PC-9 (cell line): ENCODE measurements at places on chromosomes 16 and 17. TPM values are rescaled to one million over a fixed set of nuclear protein-coding genes. Genes with fewer than 3 reads are reported as not detected.

The CD79B gene
- total RNA-seq: not detected in 2 replicates

GRCh38 chr17:50620858-50621257, 13.8 kb upstream of the ABCC3 start:
- DNase-seq: no peak
- no peaks in the 10 kb centered on the region for H3K36me3 ChIP-seq
- H3K4me3 ChIP-seq: no peak overlapping the region
- no peak overlapping the region for H3K27ac ChIP-seq

The CYGB gene
- 0.93 and 1.1 TPM in 2 replicates for total RNA-seq

GRCh38 chr17:28366605-28367004, 1.6 kb upstream of the SEBOX start:
- H3K27ac ChIP-seq: no peak overlapping the region
- no peaks in the 10 kb centered on the region for H3K27me3 ChIP-seq
- H3K36me3 ChIP-seq: 0 out of 2 replicates have a peak, but pooled peaks cover 4% of the 10 kb centered on the region
- peaks cover 18% of the 10 kb centered on the region for H3K4me1 ChIP-seq
- H3K4me3 ChIP-seq: no peak overlapping the region

DNA sequence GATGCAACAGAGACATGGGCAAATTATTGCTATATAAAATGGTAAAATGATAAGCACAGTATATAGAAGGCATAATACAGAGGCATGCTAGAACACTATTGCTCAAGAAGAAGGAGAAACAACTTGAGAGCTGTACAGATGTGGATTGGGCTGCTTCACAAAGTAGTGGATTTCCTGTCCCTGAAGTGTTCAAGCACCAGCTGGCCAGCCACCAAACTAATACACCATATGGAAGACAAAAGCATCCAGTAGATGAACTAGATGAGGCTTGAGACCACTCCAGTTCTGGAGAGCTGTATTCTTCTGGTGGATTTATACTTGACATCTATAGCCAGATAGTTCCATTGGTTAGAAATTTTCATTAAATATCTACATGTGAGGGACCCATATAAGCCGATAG, 134.1 kb upstream of the GNAO1 start:
- DNase-seq: no peak
- H3K27ac ChIP-seq: no peak overlapping the region
- no peak overlapping the region for H3K4me3 ChIP-seq
- no peaks in the 10 kb centered on the region for H3K4me1 ChIP-seq
- H3K36me3 ChIP-seq: no peaks in the 10 kb centered on the region
- H3K27me3 ChIP-seq: peaks cover 20% of the 10 kb centered on the region; the same call in 1 of the 2 replicates

DNA sequence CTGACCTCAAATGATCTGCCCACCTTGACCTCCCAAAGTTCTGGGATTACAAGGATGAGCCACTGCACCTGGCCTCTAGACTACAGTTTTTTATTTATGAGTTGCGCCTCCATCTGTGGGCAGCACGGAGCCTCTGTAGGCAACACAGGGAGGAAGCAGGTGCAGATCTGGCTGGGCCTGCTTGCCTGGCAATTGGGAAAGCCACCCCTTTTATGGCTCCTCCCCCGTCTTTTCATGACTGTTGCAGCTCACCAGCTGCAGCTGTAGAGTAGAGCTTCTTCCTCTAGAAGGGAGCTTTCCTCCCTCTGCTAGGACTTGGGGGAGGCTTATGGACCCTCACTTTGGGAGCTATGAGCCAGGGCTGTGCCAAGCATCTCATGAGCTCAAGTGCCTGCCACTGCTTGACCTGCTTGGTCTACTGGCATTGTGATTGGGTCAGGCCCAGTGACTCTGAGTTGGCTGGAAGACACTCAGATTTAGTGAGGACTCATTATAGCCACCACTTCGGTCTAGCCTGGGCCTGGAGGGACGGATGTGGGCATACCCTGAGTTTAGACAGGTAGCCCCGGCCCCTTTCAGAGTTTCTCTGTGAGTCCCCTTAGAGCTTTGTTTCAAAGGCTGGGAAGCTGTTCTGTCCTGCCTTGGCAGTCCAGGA, 6.9 kb upstream of the SLC7A6 start:
- H3K4me1 ChIP-seq: peaks cover 25% of the 10 kb centered on the region
- H3K27ac ChIP-seq: peak overlapping the region; percentile 73
- H3K36me3 ChIP-seq: no peaks in the 10 kb centered on the region

DNA sequence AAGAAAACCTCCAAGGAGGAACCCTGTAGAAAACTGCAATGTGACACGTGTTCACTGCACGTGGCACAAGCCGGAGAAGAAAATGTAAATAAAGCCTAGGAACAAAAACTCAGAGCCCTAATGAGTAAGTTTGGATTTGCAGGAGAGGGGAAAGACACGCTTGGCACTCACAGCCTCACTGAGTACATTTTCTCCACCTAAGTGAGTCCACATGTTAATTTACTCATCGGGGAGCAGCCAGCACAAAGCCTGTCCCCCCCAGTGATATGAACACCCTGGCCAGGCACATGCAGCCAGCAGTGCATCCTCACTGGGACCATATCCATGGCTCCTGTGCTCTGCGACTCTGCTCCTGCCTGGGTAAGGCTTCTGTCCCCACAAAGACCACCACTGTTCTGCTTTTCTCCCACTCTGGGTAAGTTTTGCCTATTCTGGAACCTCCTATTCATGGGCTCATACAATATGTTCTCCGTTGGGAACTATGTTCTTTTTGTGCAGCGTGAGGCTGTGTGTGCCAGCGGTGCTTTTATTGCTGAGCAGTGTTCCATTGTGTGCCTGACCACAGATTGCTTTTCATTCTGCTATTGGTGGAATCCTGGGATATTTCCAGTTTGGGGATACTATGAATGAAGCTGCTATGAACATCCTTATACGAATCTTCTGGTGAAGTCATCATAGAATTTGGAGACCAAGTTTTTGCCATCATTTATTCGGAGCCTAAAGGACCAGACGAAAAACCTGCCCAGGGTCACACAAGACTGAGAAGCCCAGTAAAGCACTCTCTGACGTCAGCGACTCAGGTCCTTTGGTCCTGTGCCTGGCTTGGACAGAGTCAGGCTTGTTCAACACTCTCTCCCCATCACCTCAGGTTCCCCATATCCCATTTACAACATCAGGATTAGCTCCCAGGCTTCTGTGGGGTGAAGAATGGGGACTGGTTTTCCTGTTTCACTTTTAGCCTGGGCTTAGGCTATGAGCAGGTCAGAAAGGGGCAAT, 53.3 kb downstream of the RNF112 start:
- no peaks in the 10 kb centered on the region for H3K4me1 ChIP-seq
- DNase-seq: no peak
- no peaks in the 10 kb centered on the region for H3K27me3 ChIP-seq
- H3K27ac ChIP-seq: no peak overlapping the region

DNA sequence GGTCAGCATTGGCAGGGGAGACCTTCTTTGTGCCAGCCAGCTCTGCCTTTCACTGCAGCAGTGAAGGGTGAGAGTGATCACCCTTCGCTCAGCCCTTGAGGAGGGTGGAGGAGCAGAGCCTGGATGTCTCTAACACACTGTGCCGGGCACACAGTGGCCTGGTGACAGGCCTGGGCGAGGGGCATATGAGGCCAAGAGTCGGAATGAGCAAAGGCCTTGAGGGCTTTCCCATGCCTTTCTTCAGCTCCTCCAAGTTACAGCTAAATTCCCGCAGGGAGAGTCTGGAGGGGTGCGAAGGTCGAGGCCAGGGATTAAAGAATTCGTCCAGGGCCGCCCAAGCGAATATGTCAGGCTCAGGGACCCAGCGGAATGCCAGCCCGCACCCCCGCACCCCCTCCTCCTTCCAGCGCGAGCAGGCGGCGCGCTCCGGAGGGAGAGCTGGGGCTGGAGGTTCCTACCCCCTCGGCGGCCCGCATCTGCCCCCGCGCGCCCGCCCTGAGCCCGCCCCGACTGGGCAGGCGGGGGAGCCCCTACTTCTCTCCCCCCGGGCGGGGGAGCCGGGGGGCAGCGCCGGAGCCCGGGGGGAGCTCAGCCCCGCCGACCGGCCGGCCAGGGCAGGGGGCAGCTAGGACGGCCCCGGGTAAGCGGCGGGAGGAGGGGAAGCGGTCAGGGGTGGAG, at the start of gene RASL10B:
RASL10B (plus strand) TSS at position 401 of the 678 bp plus-strand sequence. CDS start 3,546 bp downstream, outside the sequence.
- H3K27me3 ChIP-seq: 0 out of 2 replicates have a peak, but pooled peaks cover 4% of the 10 kb centered on the region
- no peak within 1 kb of the TSS for H3K4me3 ChIP-seq
- no peaks in the 10 kb centered on the region for H3K36me3 ChIP-seq
- no peak within 1 kb of the TSS for H3K27ac ChIP-seq
- H3K4me1 ChIP-seq: peaks cover 8% of the 10 kb centered on the region
- DNase-seq: no peak

- H3K27ac ChIP-seq: no peak overlapping the region
- no peaks in the 10 kb centered on the region for H3K36me3 ChIP-seq
- DNase-seq: no peak
- H3K27me3 ChIP-seq: peaks cover 37% of the 10 kb centered on the region
- peaks cover 10% of the 10 kb centered on the region; the same call in 1 of the 2 replicates for H3K4me1 ChIP-seq
These were observed 1.1 kb downstream of the RPRML start for GRCh38 chr17:46977750-46978488.

DNA sequence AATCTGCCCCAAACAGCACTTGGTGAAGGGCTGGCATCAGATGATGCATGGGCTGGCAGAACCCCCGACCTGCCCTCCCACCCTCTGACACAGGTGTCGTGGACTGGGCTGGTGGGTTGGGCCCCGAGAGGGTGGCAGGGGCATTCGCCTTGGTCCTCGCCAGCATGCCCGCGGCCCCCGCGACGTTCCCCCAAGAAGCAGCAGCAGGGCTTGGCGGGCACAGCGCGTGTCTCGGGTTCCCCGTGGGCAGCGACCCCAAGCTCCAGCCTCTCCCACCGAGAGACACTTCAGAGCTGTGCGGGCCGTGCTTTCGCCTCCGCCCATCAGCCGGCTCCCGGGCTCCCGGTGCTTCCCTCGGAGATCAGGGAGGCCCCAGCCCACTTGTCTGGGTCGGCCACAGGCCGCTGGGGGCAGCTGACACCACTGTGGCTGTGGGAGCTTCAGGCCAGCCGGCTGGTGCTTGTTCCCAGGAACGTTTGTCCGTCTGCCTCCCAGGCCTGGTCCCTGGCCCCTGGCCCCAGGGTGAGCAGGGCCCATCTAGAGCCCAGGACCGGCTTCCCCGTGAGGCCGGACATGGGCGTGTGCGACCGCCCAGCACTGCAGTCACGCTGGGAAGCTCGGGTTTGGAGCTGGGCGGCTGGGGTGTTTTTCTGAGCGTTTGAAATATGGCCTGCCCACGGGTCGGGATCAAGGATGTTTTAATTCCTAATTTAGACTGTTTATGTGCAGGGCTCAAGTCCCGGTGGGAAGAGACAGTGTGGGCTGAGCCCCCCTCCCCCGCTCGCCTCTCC, 16.6 kb downstream of the CACNA1H start:
- peaks cover 85% of the 10 kb centered on the region for H3K27me3 ChIP-seq
- H3K4me3 ChIP-seq: no peak overlapping the region
- DNase-seq: no peak
- no peak overlapping the region for H3K27ac ChIP-seq

DNA sequence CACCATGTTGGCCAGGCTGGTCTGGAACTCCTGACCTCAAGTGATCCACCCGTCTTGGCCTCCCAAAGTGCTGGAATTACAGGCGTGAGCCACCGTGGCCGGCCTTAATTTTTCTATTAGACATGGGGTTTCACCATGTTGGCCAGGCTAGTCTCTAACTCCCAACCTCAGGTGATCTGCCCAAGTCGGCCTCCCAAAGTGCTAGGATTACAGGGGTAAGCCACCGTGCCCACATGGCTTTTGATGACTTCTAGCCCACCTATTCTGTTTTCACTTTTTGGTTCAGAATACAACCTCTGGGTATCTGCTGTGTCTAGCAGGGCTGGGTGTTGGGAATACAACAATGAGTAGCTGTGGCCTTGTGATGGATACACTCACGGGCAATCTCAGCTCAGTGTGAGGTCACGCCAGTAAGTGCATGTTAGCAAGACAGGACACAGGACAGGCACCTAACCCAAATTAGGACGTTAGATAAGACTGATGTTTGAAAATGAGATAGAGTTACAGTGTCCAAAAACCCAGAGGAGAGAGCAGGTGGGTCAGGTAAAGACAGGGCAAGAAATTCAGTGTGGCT, 14.1 kb upstream of the YWHAE start:
- H3K27me3 ChIP-seq: no peaks in the 10 kb centered on the region
- H3K4me3 ChIP-seq: no peak overlapping the region
- no peak for DNase-seq
- H3K4me1 ChIP-seq: peaks cover 14% of the 10 kb centered on the region

The BOLA2B gene
- 258 and 379 TPM in 2 replicates for total RNA-seq

GRCh38 chr16:24367186-24367710, 111.1 kb downstream of the CACNG3 start:
- no peak overlapping the region for H3K4me3 ChIP-seq
- peaks cover 75% of the 10 kb centered on the region for H3K27me3 ChIP-seq
- no peak overlapping the region for H3K27ac ChIP-seq
- no peaks in the 10 kb centered on the region for H3K4me1 ChIP-seq
- no peaks in the 10 kb centered on the region for H3K36me3 ChIP-seq
- DNase-seq: no peak

GRCh38 chr16:11706180-11706742, 36.4 kb downstream of the TXNDC11 start:
- no peak overlapping the region for H3K4me3 ChIP-seq
- no peak overlapping the region for H3K27ac ChIP-seq
- no peaks in the 10 kb centered on the region for H3K36me3 ChIP-seq
- no peaks in the 10 kb centered on the region for H3K4me1 ChIP-seq
- H3K27me3 ChIP-seq: no peaks in the 10 kb centered on the region

DNA sequence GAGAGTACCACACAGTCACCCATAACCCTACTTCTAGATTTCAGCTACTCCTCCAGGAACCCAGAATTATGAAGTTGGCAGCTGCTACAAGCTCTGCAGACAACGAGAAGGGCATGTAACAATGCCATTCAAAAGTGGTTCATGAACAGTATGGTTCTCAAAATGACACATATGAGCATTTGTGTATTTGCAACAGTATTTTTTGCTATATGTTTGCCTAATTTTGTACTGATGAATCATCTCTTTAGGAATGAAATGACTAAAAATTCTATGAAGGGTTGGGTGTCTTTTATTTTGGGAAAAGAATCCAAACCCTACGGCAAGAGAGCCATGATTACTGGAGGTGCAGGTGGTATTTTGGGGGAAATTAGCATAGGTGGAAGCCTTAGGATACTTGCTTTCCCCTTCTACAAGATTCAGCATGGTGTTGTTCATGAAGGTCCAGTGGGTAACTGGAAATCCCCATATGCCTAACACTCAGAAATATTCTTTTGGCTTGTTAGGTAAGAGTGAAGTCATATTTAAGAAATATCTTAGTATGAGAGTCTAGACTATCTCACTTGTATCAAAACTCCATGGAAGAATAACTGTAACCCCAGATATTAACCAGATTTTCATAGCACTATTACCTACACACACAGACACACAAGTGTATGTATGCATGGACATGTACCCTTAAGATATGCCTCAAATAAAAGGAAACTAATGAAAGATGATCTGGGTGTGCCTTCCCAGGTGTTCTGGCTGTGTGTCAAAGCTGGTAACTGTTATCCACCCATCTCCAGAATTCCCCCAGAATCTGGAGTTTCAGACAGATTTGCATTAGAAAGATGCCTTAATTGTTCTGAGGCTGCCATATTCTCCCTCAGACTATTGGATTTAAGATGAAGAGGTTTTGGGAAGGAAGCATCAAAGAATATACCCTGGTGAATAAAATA, 688.2 kb upstream of the SOX9 start:
- 0 out of 2 replicates have a peak, but pooled peaks cover 5% of the 10 kb centered on the region for H3K4me1 ChIP-seq
- H3K4me3 ChIP-seq: no peak overlapping the region
- H3K27ac ChIP-seq: no peak overlapping the region
- no peaks in the 10 kb centered on the region for H3K27me3 ChIP-seq
- no peaks in the 10 kb centered on the region; the same call in 1 of the 2 replicates for H3K36me3 ChIP-seq

GRCh38 chr17:29838961-29839360, 91.1 kb downstream of the SSH2 start:
- H3K4me1 ChIP-seq: peaks cover 17% of the 10 kb centered on the region; the same call in 1 of the 2 replicates
- H3K36me3 ChIP-seq: no peaks in the 10 kb centered on the region
- no peak overlapping the region for H3K27ac ChIP-seq
- H3K4me3 ChIP-seq: no peak overlapping the region
- no peak for DNase-seq

- peaks cover 22% of the 10 kb centered on the region for H3K4me1 ChIP-seq
- H3K36me3 ChIP-seq: no peaks in the 10 kb centered on the region
- H3K4me3 ChIP-seq: no peak overlapping the region
- peak overlapping the region; percentile 31; the same call in 1 of the 2 replicates for H3K27ac ChIP-seq
- H3K27me3 ChIP-seq: no peaks in the 10 kb centered on the region
These were observed 19.0 kb downstream of the CENPX start for GRCh38 chr17:82003411-82004381.

The CSH2 gene
- total RNA-seq: not detected in 2 replicates
